ENCODE measurements at places on chromosomes 16 and 17. TPM values are rescaled to one million over a fixed set of nuclear protein-coding genes. Genes with fewer than 3 reads are reported as not detected.

Gene TNP2
- not detected for total RNA-seq

Gene EPN3
- 13.3 TPM for total RNA-seq

Gene BCAR1
- 58.0 TPM for total RNA-seq

Gene CCL13
- 0.90 TPM for total RNA-seq

Gene RUNDC3A
- total RNA-seq: 4.5 TPM

GRCh38 chr16:88303890-88304819 lies 78.6 kb upstream of the ZNF469 start:
- H3K4me1 ChIP-seq: peaks cover 15% of the 10 kb centered on the region
- no peaks in the 10 kb centered on the region for H3K36me3 ChIP-seq
- peak; percentile 70 for DNase-seq
- H3K27me3 ChIP-seq: no peaks in the 10 kb centered on the region

DNA sequence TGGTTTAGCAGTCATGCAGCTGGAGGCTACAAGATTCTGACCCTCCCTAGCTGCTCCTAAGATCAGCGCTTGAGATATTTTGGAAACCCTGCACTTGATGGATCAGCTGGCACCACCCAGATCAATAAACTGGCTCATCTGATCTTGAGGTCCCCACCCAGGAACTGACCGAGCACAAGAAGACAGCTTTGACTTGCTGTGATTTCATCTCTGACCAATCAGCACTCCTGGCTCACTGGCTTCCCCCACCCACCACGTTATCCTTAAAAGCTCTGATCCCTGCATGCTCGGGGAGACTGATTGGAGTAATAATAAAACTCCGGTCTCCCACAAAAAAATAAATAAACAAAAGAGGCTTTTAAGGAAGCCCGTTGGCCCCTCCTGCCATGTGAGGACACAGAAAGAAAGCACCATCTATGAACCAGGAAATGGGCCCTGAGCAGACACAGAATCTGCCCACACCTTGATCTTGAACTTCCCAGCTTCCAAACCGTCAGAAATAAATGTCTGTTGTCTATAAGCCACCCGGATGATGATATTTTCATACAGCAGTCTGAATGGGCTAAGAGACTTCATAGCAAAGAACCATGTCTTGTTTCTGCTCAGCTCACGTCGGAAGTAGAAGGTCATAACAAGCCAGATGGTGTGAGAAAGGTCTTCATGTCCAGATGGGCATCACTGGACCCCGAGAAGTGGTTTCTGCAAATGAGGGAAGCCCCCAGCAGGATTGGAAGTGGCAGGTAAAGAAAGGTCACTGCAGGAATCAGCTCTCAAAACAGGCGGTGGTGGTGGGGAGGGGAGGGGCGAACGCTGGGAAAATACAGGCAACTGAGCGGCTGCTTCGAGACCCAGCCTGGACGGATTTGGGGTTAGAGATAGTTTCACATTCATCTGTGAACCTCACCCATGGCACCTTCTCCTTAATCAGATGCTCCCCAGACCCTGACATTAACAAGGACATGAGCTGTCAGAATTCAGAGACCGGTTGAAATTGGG lies 19.8 kb upstream of the RPH3AL start:
- H3K27me3 ChIP-seq: no peaks in the 10 kb centered on the region
- H3K36me3 ChIP-seq: no peaks in the 10 kb centered on the region
- H3K4me1 ChIP-seq: no peaks in the 10 kb centered on the region
- no peak for DNase-seq

GRCh38 chr16:30902029-30902972 lies 5.9 kb downstream of the CTF1 start:
- H3K27ac ChIP-seq: peak overlapping the region; percentile 90
- DNase-seq: no peak
- no peaks in the 10 kb centered on the region for H3K27me3 ChIP-seq
- H3K36me3 ChIP-seq: no peaks in the 10 kb centered on the region
- peak overlapping the region; percentile 45 for H3K4me3 ChIP-seq

GRCh38 chr17:75695830-75696271 lies 25.4 kb upstream of the ITGB4 start:
- H3K4me1 ChIP-seq: peaks cover 93% of the 10 kb centered on the region
- H3K27me3 ChIP-seq: no peaks in the 10 kb centered on the region
- peaks cover 12% of the 10 kb centered on the region for H3K36me3 ChIP-seq

DNA sequence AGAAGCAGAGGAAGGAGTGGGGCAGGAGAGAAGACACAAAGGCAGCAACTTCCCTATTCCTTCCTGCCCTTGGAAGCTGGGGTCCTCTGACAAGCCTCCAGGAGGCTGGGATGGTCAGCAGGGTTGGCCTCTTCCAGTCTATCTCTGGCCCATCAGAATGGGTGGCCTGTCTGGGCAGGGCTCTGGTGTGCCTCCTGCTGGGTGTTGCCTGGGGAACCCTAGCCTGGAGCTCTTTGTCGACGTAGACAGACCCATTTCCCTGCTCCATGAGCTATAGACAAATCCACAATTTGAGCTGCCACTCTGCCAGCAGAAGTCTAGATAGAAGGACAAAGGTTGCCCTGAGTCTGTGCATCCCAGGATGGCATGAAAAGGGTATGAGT lies 11.4 kb downstream of the IGFBP4 start:
- H3K27ac ChIP-seq: no peak overlapping the region
- no peak for DNase-seq
- no peaks in the 10 kb centered on the region for H3K4me1 ChIP-seq
- H3K4me3 ChIP-seq: no peak overlapping the region

- H3K27ac ChIP-seq: peak overlapping the region; percentile 82
- no peaks in the 10 kb centered on the region for H3K36me3 ChIP-seq
- peak; percentile 59 for DNase-seq
- H3K27me3 ChIP-seq: no peaks in the 10 kb centered on the region
- no peaks in the 10 kb centered on the region for H3K4me1 ChIP-seq
These were observed 13.4 kb upstream of the CD300A start for GRCh38 chr17:74452841-74453661.

Gene AMZ2
- 57.3 TPM for total RNA-seq

Gene NPIPA5
- 3.8 TPM for total RNA-seq

DNA sequence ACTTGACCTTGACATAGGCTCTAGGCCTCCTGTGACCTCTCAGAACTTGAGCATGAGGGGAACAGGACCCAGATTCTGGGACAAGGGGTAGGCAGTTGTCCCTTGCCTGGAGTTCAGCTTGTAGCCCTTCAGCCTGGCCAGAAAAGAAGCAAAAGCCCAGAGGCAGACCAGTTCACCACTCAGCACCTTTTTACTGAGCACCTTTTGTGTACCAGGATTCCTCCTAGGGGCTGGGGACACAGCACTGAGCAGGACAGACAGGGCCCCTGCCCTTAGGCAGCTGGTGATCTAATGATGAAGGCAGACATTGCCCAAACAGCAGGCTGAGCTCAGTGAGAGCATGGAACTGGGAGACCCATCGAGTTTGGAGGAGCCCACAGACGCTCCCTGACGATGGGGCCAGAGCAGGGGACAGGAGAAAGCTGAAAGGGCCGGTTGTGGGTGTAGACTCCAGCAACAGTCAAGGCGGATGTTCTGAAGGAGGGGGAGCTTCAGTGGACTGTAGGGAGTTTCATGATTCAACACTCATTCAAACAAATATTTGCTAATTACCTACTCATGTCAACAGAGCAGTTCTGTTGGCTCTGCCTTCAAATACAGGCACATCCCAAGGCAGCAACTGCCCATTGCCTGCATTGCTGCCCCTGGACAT lies 32.0 kb downstream of the SBK1 start:
- H3K36me3 ChIP-seq: no peaks in the 10 kb centered on the region
- H3K4me3 ChIP-seq: no peak overlapping the region
- no peak overlapping the region for H3K27ac ChIP-seq
- H3K27me3 ChIP-seq: no peaks in the 10 kb centered on the region
- no peak for DNase-seq
- H3K4me1 ChIP-seq: no peaks in the 10 kb centered on the region

DNA sequence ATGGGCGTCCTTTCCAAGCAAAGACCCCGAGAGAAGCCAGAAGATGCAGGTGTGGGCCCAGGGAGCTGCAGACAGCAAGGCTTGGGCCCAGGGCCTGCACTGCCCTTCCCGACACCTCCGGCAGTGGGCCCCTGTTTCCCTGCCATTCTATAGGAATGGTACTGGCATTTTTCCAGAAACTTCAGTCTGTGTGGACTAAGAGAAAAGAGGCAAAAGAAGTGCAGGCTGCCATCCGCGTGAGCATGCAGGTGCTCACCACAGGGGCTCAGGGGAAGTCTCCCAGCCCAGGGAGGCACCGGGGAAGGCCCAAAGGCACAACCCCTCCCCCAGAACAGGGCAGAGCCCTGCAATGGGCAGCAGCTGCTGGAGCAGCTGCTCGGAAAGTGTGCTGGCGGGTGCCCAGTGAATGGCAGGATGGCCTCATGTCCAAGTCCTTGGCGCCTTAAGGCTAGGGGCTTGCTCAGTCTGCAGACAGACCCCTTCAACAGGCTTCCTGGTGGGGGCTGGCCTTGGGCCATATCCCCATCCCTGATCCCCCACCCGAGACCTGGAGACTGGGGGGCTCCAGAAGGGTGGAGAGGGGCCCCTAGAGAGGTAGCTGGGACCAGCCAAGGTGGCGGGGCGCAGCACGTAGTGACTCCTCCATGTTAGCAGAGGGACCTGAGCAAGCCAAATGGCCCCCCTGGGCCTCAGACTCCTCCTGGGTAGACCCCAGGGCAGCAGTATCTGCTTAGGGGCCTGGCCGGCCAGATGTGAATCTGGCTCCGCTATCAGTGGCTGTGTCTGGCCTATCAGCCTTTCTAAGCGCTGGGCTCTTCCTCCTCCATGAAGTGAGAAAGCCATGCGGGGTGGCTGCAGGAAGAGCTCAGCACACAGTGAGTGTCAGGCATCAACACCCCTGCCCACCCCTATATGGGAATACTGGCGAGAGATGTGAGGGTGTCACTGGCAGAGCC lies 6.7 kb upstream of the TPPP3 start:
- DNase-seq: no peak
- no peaks in the 10 kb centered on the region for H3K27me3 ChIP-seq
- no peaks in the 10 kb centered on the region for H3K4me1 ChIP-seq
- no peaks in the 10 kb centered on the region for H3K36me3 ChIP-seq

- no peaks in the 10 kb centered on the region for H3K27me3 ChIP-seq
- peaks cover 29% of the 10 kb centered on the region for H3K36me3 ChIP-seq
- no peak for DNase-seq
These were observed 1.1 kb downstream of the SPSB3 start for GRCh38 chr16:1781254-1781653.

- H3K27me3 ChIP-seq: no peaks in the 10 kb centered on the region
- no peak for DNase-seq
- H3K36me3 ChIP-seq: peaks cover 8% of the 10 kb centered on the region
- H3K4me3 ChIP-seq: no peak overlapping the region
- H3K4me1 ChIP-seq: peaks cover 53% of the 10 kb centered on the region
- peak overlapping the region; percentile 94 for H3K27ac ChIP-seq
These were observed 2.1 kb upstream of the SPG7 start for GRCh38 chr16:89506113-89506504.

DNA sequence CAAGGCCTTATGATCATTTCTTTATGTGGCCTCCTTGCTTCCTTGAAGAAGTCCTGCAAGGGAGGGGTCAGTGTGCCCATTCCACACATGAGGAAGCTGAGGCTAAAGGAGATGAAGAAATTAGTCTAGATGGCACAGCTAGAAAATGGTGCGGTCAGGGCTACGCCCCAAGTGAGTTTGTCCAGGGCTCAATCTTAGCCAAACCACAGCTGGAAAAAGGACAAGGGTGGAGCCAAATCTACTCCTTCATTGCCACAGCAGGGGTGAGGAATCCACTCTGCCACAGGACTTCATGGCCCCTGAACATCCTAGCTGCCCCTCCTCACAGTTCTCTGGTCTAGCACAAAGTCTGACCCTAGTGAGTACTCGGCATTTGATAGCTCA lies 16.2 kb downstream of the BEAN1 start:
- H3K36me3 ChIP-seq: no peaks in the 10 kb centered on the region
- no peaks in the 10 kb centered on the region for H3K27me3 ChIP-seq
- no peak overlapping the region for H3K27ac ChIP-seq

GRCh38 chr16:64589836-64590235 lies 532.0 kb downstream of the CDH11 start:
- no peaks in the 10 kb centered on the region for H3K4me1 ChIP-seq
- no peaks in the 10 kb centered on the region for H3K36me3 ChIP-seq
- no peak for DNase-seq

GRCh38 chr16:20873331-20873730 lies 26.8 kb downstream of the DCUN1D3 start:
- no peaks in the 10 kb centered on the region for H3K36me3 ChIP-seq
- H3K27me3 ChIP-seq: no peaks in the 10 kb centered on the region
- no peak overlapping the region for H3K4me3 ChIP-seq
- DNase-seq: no peak

- no peak overlapping the region for H3K27ac ChIP-seq
- peaks cover 38% of the 10 kb centered on the region for H3K36me3 ChIP-seq
- H3K4me1 ChIP-seq: no peaks in the 10 kb centered on the region
- no peak for DNase-seq
These were observed 16.3 kb downstream of the SNX11 start for GRCh38 chr17:48123776-48124388.

Gene RPUSD1
- 11.4 TPM for total RNA-seq

GRCh38 chr17:54718286-54718685 lies 182.4 kb upstream of the TOM1L1 start:
- no peak overlapping the region for H3K4me3 ChIP-seq
- H3K27me3 ChIP-seq: no peaks in the 10 kb centered on the region

- H3K27ac ChIP-seq: no peak overlapping the region
- no peaks in the 10 kb centered on the region for H3K4me1 ChIP-seq
- H3K36me3 ChIP-seq: no peaks in the 10 kb centered on the region
These were observed 24.4 kb downstream of the ADAMTS18 start for GRCh38 chr16:77410449-77410848.

Gene CCL17
- not detected for total RNA-seq

DNA sequence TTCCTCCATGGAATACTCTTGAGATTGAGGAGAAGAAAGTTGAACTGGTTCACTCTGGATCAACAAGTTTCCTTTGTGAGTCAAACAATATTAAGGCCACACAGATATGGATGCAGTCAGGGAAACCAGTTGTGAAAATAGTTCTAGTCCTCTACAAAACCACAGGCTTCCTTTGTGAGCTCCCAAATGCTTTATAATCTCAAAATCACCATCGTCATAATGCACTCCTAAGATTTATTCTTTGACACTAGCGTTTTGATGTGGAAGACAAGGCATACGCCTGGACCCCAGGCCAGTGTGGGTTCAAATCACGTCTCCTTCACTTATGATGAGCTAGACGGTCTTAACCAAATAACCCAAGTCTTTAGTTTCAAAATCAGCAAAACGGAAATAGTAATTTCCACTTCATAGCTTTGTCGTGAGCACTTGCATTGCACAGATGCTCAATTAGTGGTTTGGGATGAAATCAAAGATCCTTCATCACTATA lies 142.6 kb downstream of the STX8 start:
- no peak overlapping the region for H3K27ac ChIP-seq
- no peak for DNase-seq
- no peak overlapping the region for H3K4me3 ChIP-seq
- no peaks in the 10 kb centered on the region for H3K4me1 ChIP-seq

Gene SRCIN1
- 0.52 TPM for total RNA-seq

DNA sequence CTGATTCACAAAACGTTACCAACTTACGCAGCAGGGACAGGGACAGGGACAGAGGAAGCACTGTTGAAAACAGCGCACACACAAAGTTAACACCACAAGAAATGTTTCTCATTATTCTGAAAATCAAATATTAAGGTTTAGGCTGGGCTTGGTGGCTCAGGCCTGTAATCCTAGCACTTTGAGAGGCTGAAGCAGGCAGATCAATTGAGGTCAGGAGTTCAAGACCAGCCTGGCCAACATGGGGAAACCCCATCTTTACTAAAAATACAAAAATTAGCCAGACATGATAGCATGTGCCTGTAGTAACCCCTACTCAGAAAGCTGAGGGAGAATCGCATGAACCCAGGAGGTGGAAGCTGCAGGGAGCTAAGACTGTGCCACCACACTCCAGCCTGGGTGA lies 4.2 kb downstream of the CYTH1 start:
- H3K27me3 ChIP-seq: no peaks in the 10 kb centered on the region
- no peak for DNase-seq
- no peaks in the 10 kb centered on the region for H3K36me3 ChIP-seq
- no peak overlapping the region for H3K4me3 ChIP-seq
- H3K4me1 ChIP-seq: peaks cover 26% of the 10 kb centered on the region

Measured in right atrium auricular region (tissue), 2 donors.